HepG2 (cell line): ENCODE measurements at places on chromosomes 5 and 9.
A peak's percentile ranks its signal among the peaks of the same experiment; 100 is the strongest.

GRCh38 chr5:143644727-143645126 lies 167.2 kb upstream of the HMHB1 start:
- H3K4me3 ChIP-seq: no peak overlapping the region
- peaks cover 14% of the 10 kb centered on the region for H3K4me1 ChIP-seq
- peaks cover 12% of the 10 kb centered on the region; the same call in 2 of the 3 replicates for H3K27me3 ChIP-seq

DNA sequence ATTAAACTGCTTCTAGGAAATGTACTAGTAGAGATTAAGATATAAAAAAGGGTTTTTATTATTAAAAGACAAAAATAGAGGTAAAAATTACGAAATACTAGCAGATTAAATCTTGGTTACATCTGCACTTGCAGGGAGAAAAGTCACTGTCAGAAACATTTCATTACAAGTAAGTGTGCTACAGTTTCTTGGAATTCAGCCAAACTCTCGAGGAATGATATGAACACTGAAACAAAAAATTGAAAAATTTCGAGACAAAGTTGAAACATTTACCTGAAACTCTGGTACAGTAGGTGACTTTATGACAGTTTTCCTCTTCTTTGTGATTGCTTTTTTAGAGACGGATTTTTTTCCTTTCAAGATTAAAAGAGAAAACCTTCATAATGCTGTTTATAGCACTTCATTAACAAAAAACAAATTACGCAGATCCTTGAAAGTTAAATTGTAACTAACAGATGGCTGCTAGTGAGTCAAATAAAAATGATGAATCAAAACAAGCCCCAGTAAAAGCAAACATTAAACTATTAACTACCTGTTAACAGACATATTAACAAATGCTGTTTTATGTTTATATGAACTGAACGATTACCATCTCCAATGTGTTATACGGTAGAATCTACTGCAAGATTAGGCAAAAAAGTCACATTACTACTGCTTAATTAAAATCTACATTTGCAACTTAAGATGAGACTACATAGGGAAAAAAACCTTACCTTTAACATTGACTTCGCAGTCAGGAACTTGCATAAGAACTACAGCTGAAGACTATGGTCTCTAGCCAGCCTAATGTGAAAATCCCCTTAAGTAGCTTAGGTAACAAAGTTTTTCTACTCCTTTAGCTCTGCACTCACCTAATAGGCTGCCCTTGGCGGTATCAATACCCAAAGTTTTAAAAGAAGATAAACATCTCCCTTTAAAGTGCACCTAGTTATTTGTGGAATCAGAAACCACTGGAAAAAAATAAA lies 61.4 kb downstream of the RANBP6 start:
- no peaks in the 10 kb centered on the region for H3K27me3 ChIP-seq
- H3K4me3 ChIP-seq: no peak overlapping the region
- H3K27ac ChIP-seq: no peak overlapping the region
- H3K4me1 ChIP-seq: no peaks in the 10 kb centered on the region
- H3K36me3 ChIP-seq: no peaks in the 10 kb centered on the region
- DNase-seq: no peak

DNA sequence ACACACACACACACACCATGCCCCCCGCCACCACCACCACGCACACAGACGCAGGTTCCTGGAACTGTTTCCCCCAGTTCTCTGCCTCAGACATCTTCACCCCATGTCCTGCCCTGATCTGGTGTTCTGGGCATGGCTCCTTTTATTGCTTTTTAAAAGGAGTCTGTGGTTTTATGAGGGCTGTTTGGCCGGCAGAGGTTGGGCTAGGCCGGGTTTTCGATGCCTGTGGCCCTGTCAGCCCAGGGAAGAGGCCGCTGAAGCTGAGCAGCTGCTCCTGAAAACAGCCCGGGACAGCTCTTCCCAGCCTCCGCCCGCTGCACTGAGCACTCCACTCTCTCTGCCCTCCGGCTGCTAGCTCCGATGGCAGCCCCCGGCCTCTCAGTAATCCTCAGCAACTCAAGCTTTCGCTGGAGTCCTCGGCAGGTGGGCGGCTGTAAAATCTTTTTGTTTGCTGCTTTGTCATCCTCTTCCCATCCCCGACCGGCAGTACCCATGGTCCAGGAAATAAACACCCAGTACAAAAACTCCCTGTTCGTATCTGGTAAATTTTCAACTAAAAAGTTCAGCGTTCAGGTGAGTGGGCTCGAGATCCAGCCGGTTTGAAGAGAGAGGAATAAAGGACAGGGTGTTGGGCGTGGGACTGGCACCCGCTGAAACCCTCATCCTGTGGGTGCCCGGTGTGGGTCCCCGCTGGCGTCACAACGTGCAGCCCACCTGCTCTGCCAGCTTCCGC lies 103.0 kb upstream of the ERCC6L2 start:
- H3K4me3 ChIP-seq: peak overlapping the region; percentile 68
- H3K27me3 ChIP-seq: no peaks in the 10 kb centered on the region
- H3K27ac ChIP-seq: peak overlapping the region; percentile 79

GRCh38 chr9:115378758-115379157 lies 260.8 kb upstream of the TNC start:
- no peak overlapping the region for H3K4me3 ChIP-seq
- H3K4me1 ChIP-seq: peaks cover 8% of the 10 kb centered on the region
- no peak for DNase-seq
- H3K27ac ChIP-seq: no peak overlapping the region
- H3K36me3 ChIP-seq: no peaks in the 10 kb centered on the region
- H3K27me3 ChIP-seq: no peaks in the 10 kb centered on the region

DNA sequence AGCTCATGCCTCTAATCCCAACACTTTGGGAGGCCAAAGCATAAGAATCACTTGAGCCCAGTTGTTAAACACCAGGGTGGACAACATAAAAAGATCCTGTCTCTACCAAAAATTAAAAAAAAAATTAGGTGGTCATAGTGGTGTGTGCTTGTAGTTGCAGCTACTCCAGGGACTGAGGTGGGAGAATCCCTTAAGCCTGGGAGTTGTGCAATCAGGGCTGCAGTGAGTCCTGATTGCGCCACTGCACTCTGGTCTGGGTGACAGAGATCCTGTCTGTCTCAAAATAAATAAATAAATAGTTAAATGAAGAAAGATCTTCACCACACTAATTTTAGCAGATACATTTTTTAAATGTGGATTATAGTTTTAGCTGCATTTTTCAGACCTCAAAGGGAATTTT lies 433.2 kb downstream of the MAT2B start:
- H3K27me3 ChIP-seq: no peaks in the 10 kb centered on the region
- peak; percentile 15 for DNase-seq
- no peaks in the 10 kb centered on the region for H3K4me1 ChIP-seq
- no peak overlapping the region for H3K4me3 ChIP-seq

GRCh38 chr5:979100-979817 lies 29.3 kb upstream of the NKD2 start:
- H3K27me3 ChIP-seq: peaks cover 41% of the 10 kb centered on the region
- no peaks in the 10 kb centered on the region for H3K36me3 ChIP-seq
- no peak for DNase-seq
- H3K4me1 ChIP-seq: peaks cover 20% of the 10 kb centered on the region
- no peak overlapping the region for H3K4me3 ChIP-seq

- no peaks in the 10 kb centered on the region for H3K27me3 ChIP-seq
- no peaks in the 10 kb centered on the region for H3K36me3 ChIP-seq
Observed at GRCh38 chr9:104774132-104774531, 10.2 kb downstream of the NIPSNAP3B start.

DNA sequence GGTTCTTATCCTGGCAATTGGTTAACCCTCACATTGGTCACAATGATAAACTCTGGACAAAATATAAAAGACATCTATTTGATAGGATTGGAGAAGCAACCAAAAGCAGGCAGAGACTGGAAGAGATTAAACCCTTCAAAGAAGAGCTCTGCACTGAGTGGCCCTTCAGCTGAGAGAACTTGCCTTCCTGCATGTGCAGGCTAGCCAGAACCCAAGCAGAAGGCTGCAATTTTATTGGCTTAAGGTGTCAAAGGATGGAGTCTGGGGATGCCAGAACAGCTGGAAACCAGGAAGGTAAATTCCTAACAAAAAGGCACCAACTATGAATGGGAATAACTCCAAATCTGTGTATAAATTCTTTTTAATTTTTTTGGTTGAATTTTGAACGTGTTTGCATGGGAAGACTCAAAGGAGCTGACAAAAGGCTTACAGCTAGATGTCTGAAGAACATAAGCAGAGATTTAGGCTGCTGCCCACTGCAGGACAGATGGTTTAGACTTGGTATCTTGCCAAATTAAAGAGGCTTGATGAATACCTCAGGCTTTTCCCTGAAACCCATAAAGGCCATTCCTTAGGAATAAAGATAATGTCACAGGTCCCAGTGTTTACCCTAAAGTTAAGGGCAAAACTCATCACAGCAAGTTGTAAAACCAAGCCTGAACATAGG lies 66.3 kb downstream of the NR2F1 start:
- no peaks in the 10 kb centered on the region for H3K4me1 ChIP-seq
- no peak overlapping the region for H3K27ac ChIP-seq
- no peaks in the 10 kb centered on the region for H3K36me3 ChIP-seq
- H3K27me3 ChIP-seq: no peaks in the 10 kb centered on the region; the same call in 1 of the 2 replicates
- H3K4me3 ChIP-seq: no peak overlapping the region
